ENCODE measurements at places on chromosomes 5 and 9.

GRCh38 chr5:135651156-135651555 lies 72.4 kb upstream of the CXCL14 start:
- no peak for DNase-seq

GRCh38 chr9:85332487-85332886 lies 409.3 kb downstream of the AGTPBP1 start:
- no peak for DNase-seq

GRCh38 chr5:54969856-54970828 lies 15.3 kb downstream of the ESM1 start:
- no peak for DNase-seq

GRCh38 chr5:135310328-135310989 lies 88.6 kb downstream of the MACROH2A1 start:
- no peak for DNase-seq

DNA sequence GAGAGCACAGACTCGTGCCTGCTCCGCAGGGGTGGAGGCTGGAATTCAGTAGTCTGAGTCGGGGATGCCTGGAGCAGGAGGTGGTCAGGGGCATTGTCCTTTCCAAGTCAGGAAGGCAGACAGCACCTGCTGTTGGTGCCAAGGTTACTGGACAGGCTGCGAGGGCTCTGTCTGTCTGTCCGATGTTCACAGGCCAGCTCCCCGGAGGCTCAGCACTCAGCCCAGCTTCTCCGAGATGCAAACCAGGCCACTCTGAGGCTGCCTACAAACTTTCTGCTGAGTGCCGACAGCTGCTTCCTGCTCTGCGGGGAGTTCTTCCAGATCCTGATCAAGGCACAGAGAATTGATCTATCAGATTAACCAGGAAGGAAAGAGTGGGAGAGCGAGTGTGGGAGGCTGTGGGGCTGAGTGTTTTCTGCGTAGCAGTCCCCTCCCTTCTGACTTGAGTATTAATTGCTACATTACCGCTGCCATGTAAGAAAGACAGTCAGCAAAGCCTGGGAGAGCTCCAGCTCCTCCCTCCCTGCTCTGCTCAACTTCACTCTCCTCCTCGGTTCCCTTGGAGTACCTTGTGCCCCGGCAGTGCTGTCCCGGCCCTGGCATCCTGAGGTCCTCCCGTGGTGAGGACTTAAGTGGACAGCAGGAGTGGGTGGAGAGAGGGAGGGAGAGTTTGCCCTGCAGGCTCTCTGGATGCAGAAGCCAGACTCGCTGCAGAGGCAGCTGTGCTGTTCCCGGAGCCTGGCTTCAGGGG lies 36.0 kb downstream of the KCNMB1 start:
- no peak for DNase-seq

- no peak for DNase-seq
Observed at GRCh38 chr5:154795235-154795596, 40.0 kb downstream of the LARP1 start.

- no peak for DNase-seq
Observed at GRCh38 chr9:88831713-88832407, 159.4 kb upstream of the S1PR3 start.

DNA sequence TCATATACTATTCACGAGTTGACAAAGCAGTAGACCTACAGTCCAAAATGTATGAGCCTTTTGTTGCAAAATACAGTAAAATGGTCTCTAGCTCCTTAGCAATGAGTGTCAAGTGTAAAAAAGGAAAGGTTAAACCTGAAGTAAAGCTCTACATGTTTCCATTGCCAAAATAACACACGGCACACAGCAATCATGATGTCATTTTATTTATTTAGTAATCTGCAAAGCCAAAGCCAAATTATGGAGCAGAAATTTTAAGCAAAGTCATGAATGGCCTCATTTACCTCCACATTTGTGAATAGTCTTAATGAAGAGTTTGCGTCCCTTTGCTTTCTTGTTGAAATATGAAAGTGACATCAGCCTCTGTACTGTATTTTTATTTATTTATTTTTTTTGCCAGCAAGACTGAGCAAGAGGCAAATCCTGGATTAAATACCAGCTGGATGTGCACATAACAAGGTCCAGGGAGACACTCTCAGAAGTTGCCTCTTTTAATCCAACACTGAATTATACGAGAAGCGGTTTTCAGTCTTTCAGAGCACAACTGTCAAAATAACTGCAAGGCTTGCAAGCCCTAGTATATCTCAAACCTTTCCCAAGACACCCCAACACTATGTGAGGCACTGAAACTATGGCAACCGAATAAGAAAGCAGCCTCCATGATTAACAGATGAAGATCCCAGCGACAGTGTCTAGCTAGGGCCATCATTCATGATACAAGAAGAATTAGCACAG lies 9.7 kb downstream of the SEMA6A start:
- no peak for DNase-seq

GRCh38 chr5:77337686-77338085 lies 127.2 kb downstream of the PDE8B start:
- DNase-seq: no peak
